K562 (cell line): ENCODE measurements at places on chromosomes 2 and 18. TPM values are rescaled to one million over a fixed set of nuclear protein-coding genes. Genes with fewer than 3 reads are reported as not detected.

The SKA1 gene
- total RNA-seq, result 38.1 and 41.2 TPM in 2 replicates

The DUSP19 gene
- 3.5 and 4.7 TPM in 2 replicates for total RNA-seq

The CRYGD gene
- total RNA-seq, result not detected in 2 replicates

The SCN7A gene
- 0.04 and 0.07 TPM in 2 replicates for total RNA-seq

The ANKRD44 gene
- total RNA-seq, result 0.25 and 0.64 TPM in 2 replicates

The GLI2 gene
- total RNA-seq, result 0.24 TPM in 1 of 2 replicates, not detected in the other

The ASPRV1 gene
- 0.58 and 0.60 TPM in 2 replicates for total RNA-seq

The RAB6D gene
- total RNA-seq, result not detected in 2 replicates

The SPDYA gene
- total RNA-seq, result 0.16 and 0.27 TPM in 2 replicates

The EIF2B4 gene
- total RNA-seq, result 57.0 and 66.6 TPM in 2 replicates

The NLRC4 gene
- total RNA-seq, result 0.07 TPM in 1 of 2 replicates, not detected in the other

- no peak for DNase-seq
- H3K36me3 ChIP-seq, result peaks cover 11% of the 10 kb centered on the region; the same call in 2 of the 3 replicates
- no peak overlapping the region for H3K4me3 ChIP-seq
Observed at GRCh38 chr2:12343141-12343540, 373.6 kb upstream of the TRIB2 start.

GRCh38 chr18:63290821-63291200 is 28.8 kb downstream of the BCL2 start:
- peaks cover 8% of the 10 kb centered on the region for H3K27me3 ChIP-seq
- H3K4me1 ChIP-seq, result no peaks in the 10 kb centered on the region
- no peak overlapping the region for H3K4me3 ChIP-seq
- no peak for DNase-seq
- no peaks in the 10 kb centered on the region for H3K36me3 ChIP-seq

DNA sequence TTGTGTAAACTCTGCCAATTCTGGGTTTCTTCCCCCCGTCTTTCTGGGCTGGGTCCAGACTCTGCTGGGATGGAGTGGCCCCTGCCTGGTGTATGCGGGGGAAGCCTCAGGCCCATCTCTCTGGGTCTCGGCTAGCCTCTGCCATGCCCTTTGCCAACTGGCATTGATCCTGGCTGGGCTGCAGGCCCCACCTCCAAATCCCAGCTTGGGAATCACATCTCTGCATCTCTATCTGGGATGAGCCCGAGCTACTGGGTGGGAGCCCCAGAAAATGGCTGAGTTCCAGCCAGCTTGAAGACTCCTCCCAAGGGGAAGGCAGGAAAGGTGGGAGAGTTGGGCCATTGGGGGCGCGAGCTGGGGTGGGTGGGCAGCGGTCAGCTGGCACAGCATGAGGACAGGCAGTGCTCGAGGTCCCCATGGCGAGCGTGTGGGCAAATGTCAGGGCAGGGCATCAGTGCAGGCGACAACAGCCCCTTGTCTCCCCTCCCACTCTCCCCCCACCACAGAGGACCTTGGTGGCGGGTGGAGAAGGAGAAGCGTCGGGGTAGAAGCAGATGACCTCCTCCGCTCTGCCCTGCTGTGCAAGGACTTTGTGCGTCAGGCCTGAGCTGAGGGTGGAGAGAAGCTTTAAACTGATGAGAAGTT is 139.4 kb downstream of the ASB1 start:
- DNase-seq, result no peak
- H3K36me3 ChIP-seq, result no peaks in the 10 kb centered on the region
- H3K4me1 ChIP-seq, result no peaks in the 10 kb centered on the region
- peaks cover 67% of the 10 kb centered on the region for H3K27me3 ChIP-seq
- no peak overlapping the region for H3K27ac ChIP-seq
- no peak overlapping the region for H3K4me3 ChIP-seq

DNA sequence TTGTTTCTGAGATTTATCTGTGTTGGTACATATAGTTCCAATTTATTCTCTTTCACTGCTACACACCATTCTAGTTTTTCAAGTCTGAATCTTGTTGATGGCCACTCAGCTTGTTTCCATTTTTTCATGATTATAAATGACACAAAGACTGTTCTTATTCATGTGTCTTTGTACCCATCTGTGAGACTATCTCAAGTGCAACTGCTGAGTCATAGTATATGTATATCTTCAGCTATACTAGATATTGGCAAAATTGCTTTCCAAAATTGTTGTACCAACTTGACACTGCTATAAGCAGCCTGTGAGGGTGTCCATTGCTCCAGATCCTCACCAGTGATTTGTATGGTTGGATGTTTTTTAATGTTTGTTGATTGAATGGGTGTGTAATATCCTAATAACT is 37.2 kb upstream of the RTN4 start:
- H3K27me3 ChIP-seq, result no peaks in the 10 kb centered on the region
- peak overlapping the region; percentile 55; the same call in 2 of the 3 replicates for H3K27ac ChIP-seq
- no peak for DNase-seq

- H3K4me1 ChIP-seq, result no peaks in the 10 kb centered on the region
- H3K27me3 ChIP-seq, result no peaks in the 10 kb centered on the region
Observed at GRCh38 chr2:11203480-11203879, 48.2 kb downstream of the SLC66A3 start.

DNA sequence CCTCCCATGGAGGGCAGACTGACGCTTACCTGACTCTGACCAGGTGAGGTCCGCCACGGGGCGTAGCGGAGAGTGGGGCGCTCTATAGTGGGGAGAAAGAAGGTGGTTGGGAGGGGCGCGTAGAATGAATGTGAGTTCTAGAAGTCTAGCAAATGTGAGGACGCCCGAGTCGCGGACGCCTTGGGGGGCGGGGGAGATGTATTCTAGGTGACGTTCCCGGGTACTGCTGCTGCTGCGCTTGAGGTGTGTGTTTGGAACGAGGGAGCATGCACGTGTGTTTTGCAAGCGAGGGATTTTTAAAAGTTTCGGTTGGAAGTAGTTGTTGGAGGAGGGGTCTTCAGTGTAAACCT is 758 bp downstream of the RIF1 start:
- H3K27me3 ChIP-seq, result no peaks in the 10 kb centered on the region
- H3K36me3 ChIP-seq, result peaks cover 43% of the 10 kb centered on the region
- peak overlapping the region; percentile 96 for H3K27ac ChIP-seq
- H3K4me1 ChIP-seq, result peaks cover 6% of the 10 kb centered on the region; the same call in 2 of the 3 replicates
- peak overlapping the region; percentile 98 for H3K4me3 ChIP-seq

DNA sequence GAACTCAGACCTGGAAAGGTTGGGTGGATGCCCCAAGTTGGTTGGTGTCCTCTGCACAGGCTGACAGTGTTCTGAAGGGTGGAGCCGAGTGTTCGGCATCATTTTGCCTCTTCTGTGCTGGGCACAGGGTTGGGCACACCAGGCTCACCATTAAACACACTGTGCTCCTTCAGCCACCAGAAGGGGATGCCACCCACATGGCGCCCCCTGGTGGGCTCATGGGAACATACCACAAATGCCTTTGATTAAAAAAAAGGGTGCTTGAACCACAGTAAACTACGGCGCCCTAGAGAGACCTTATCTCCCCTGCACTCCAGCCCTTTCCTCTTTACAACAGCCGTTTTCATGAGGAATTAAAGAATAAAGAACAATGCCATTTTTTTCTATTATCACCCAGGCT is 89.4 kb downstream of the CELF4 start:
- DNase-seq, result peak; percentile 70
- no peaks in the 10 kb centered on the region for H3K36me3 ChIP-seq
- no peak overlapping the region for H3K4me3 ChIP-seq
- H3K27ac ChIP-seq, result no peak overlapping the region
- H3K4me1 ChIP-seq, result no peaks in the 10 kb centered on the region

GRCh38 chr2:127079358-127079920 is 27.5 kb downstream of the BIN1 start:
- DNase-seq, result no peak
- no peak overlapping the region for H3K27ac ChIP-seq
- H3K36me3 ChIP-seq, result no peaks in the 10 kb centered on the region

- no peak overlapping the region for H3K27ac ChIP-seq
- no peak for DNase-seq
- no peaks in the 10 kb centered on the region for H3K27me3 ChIP-seq
- no peaks in the 10 kb centered on the region for H3K36me3 ChIP-seq
- H3K4me3 ChIP-seq, result no peak overlapping the region
- no peaks in the 10 kb centered on the region for H3K4me1 ChIP-seq
Observed at GRCh38 chr2:33616873-33617272, 17.8 kb upstream of the FAM98A start.

- no peaks in the 10 kb centered on the region for H3K27me3 ChIP-seq
- no peak overlapping the region for H3K27ac ChIP-seq
- H3K4me3 ChIP-seq, result no peak overlapping the region
- H3K4me1 ChIP-seq, result peaks cover 5% of the 10 kb centered on the region; the same call in 1 of the 3 replicates
Observed at GRCh38 chr18:56715121-56715520, 64.0 kb downstream of the WDR7 start.

DNA sequence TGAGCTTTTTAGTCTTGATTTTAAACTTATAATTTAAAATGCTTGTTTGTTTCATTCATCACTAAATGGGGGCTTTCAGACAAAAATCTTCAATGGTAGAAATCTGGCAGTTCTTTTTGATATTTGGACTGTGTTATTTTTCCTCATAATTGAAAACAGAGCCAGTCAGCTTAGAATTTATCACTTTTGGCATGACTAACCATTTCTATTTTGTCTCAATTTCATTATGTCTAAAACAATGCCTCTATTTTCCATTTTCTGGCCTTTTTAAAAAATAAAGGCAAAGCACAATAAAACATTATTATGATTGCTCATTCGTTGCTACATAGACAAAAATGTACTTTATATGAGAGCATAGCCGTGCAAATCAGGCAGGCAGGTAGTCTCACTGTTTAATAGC is 434.5 kb downstream of the XIRP2 start:
- no peaks in the 10 kb centered on the region for H3K4me1 ChIP-seq
- no peaks in the 10 kb centered on the region for H3K36me3 ChIP-seq
- no peak overlapping the region for H3K4me3 ChIP-seq
- H3K27me3 ChIP-seq, result no peaks in the 10 kb centered on the region
